Right lobe of liver (tissue), 6 donors: ENCODE measurements at places on chromosomes 5 and 9.

DNA sequence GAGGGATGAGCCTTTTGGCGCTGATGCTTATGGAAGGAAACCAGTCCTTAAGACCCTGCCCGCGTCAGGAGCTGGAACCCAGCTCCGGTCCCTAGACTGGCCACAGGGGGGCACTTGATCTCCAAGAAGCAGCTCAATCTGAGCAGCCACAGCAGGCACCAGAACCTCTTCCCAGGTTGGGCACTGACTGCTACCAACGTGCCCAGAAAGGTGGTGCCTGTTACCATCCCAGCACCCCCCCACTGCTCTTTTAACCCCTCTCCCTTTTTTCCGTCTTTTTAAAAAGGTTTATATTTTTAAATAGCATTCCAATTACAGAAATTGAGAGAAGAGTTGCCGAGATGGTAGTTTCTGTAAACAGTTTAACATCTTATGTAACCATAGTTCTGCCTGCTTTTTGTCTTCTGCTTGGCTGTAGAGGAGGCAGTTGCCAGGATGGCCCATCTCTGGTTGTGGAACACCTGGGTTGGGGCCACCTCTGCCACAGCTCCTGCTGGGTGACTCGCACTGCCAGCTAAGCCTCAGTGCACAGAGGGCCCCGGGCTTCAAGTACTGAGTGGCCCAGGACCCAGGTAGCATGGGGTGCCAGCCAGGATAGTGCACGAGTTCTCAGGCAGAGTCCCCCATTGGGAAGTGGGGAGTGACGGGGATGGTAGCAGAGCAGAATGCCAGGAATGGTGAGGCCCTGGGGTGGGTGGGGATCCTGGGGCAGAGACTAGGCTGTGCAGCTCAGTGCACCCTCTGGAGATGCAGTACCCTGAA, 62.8 kb downstream of the PFDN1 start:
- DNase-seq = no peak

- no peak for DNase-seq
Measured at GRCh38 chr9:125594223-125594610, 112.8 kb downstream of the MAPKAP1 start.

GRCh38 chr9:130770679-130771442, 64.2 kb upstream of the ABL1 start:
- DNase-seq = no peak

- no peak for DNase-seq
Measured at GRCh38 chr9:22682536-22682935, 235.9 kb downstream of the DMRTA1 start.

- no peak for DNase-seq
Measured at GRCh38 chr5:165906871-165907270, 2384.6 kb upstream of the WWC1 start.

DNA sequence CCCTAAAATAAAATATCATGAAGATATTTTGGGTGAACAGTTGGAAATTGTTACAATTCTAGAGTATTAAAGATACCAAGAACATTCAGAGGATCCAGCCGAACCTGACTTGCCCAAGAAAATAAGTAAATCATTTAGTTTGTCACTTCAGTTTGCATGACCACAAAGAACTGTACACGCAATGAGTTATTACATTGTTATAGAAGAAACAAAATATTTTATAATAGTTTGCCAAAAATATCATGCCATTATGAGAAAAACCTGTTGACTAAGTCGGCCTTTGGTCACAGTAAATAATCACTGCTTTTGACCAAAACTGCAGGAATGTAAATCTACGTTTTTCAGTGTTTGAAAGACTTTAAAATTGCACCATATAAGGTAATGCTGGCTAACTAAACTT, 27.9 kb downstream of the TRIO start:
- DNase-seq = no peak
